ENCODE measurements at places on chromosomes 4 and X. TPM values are rescaled to one million over a fixed set of nuclear protein-coding genes. Genes with fewer than 3 reads are reported as not detected.
A peak's percentile ranks its signal among the peaks of the same experiment; 100 is the strongest.

DNA sequence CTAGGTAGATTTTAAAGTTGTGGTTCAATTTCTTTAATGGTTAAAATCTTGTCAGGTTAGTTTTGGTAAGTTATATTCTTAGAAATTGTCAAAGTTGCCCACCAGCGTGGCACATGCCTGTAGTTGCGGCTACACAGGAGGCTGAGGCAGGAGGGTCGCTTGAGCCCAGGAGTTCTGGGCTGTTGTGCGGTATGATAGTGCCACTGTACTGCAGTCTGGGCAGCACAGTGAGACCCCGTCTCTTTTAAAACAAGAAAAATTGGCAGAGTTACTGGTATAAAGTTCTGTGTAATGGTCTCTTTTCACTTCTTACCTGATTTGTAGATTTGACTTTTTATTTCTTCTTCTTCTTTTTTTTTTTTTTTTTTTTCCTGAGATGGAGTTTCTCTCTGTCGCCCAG lies 64.4 kb downstream of the FAM193A start:
- DNase-seq = no peak

DNA sequence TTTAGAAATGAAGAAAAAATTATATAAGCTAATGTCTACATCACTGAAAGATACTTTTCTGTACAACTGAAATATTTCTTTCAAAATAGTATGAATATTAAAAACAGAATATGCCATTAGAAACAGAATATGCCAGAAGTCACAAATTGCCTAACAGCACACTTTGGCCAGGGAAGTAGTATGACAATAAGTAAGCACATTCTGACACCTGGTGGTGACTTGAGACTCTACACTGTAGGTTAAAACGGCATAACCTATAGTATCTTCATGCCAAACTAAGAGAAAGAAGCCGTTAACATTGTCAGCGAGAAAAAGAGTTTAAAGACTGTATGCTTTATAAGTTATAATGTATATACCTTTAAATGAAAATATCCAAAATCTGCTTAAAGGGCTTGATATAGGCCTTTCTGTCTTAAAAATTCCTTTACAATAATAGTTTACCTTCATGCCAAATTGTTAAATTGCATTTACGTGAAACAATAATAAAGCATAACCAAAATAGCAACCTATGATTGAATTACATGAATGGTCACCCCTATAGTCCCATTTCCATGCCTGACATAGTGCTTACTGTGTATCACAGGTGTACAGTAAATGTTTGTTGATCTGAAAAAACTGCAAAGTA lies 32.8 kb downstream of the FAM13A start:
- peak; percentile 80 for DNase-seq

DNA sequence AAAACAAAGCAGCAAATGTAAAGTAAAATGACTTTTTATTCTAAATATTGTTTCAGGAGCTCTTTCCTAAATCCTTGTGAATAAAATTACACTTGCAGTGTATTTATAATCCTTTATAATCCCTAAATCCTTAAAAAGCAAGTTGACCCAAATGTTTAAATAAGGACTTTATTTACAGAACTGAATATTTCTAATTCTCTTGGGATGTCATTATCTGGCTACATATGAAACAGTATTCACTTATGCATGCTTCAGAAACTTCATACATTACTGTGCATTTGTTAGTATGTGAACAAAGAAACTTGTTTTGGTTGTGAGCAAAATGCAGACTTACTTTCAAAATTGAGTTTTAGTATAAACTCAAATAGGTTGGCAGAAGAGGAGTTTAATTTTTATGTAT lies 49.2 kb downstream of the PTTG2 start:
- DNase-seq = no peak

DNA sequence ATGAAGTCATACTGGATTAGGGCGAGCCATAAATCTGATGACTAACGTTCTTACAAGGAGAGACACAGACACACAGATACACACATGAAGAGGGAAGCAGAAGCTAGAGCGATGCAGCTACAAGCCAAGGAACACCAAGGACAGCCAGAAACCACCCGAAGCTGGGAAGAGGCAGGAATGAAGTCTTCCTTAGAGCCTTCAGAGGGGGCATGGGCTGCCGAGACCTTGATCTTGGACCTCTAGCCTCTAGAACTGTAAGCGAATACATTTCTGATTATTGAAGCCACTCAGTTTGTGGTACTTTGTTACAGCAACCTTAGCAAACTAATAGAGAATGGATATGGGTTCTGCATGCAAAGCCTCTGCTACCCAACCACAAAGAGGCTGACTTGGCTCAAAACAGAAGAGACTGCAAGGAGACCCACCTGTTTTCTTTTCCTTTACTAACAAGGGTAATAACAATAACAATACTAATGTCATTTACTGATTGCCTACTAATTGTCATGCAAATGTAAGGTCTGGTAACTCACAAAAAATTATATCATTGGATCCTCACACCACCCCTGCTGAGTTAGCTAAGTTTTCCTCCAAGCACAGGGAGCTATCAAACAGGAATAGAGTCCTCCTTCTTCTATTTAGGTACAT lies 10.1 kb upstream of the LDB2 start:
- no peak for DNase-seq

DNA sequence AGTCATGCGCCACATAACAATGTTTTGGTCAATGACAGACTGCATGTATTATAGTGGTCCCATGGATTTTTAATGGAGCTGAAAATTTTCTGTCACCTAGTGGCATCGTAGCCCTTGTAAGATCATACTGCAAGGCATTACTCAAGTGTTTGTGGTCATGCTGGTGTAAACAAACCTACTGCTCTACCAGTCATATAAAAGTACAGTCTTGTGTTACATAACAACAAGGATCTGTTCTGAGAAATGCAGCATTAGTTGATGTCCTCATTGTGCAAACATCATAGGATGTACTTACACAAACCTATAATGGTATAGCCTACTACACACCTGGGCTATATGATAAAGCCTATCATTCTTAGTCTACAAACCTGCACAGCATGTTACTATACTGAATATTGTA lies 34.6 kb downstream of the COX18 start:
- no peak for DNase-seq

- no peak for DNase-seq
Measured at GRCh38 chrX:20609916-20610415, 343.3 kb upstream of the RPS6KA3 start.

DNA sequence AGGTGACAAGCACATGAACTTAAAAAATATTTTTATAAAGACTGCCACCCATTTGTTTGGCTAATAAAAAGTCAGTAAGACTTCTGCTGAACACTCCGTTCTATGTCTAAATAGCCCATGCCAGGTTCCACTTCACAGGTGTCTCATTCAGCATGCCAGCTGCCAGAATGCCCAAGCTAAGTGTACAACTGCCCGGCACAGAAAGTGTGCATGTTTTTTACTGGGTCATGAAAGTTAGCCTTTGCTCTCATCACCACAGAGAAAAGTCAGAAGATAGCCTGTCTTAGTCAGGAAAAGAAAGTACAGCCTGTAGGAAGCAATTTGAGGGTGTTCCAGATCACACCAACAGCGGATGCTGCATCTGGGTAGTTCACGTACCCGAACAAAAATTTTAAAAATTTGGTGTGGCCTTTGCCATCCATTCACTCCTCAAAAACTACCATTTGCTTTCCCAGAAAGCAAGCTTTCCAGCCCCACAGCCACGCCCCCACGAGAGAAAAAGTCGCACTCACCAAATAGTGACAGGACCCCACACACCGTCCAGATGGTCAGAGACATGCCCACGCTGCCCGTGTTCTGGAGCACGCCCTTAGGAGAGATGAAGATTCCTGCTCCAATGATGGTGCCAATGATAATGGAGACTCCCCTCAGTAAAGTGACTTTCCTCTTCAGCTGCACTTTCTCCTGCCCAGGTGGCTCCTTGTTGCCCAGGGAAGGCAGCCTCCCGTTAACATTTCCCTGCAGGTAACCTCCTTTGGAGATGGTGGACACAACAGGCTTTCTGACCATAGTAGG lies 671 bp downstream of the SLC7A11 start:
- no peak for DNase-seq

DNA sequence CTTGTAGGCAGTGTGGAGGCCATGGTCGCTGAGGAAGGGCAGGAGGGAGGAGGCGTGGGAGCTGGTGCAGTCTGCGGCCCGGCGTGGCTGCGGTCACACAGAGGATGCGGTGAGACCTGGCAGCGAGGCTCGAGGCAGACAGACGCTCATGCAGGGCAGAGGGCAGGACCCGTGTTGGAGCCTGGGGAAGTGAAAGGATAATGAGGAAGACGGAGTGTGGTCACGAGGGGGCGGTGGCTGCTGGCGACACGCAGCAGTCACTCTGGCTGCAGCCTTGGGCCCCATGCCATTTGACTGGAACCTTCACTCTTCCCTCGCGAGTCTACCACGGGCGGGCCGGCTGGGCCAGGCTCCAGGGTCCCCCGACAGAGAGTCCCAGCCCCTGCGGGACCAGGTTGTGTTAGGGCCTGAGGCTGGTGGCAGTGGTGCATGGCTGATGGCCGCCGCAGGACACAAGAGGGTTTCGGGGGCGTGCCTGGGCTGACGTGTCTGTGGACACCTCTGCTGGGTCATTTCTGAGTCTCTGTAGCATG lies 68.8 kb upstream of the HGFAC start:
- peak; percentile 22 for DNase-seq

MFAP3L gene
- 0.23 TPM for polyA plus RNA-seq

DNA sequence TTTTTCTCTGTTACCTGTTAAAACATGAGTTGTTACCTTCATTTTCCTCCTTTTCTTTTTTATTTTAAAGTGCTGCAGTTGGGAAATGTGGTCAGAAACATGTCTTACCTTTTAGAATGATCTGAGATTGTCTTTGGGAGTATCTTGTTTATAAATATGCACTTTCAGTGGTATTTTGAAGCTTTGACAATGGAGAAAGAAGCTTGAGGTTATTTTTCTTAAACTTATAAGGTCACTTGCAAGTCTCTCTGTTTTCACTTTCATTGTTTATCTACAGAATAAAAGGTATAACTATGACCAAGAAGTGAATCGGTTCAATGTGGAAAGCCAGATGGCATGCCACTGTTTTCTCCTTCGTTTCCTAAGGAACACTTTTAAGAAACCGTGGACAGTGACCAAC lies 167.5 kb upstream of the SLC7A11 start:
- DNase-seq = no peak

MAOA gene
- not detected for polyA plus RNA-seq

PTTG2 gene
- polyA plus RNA-seq = 1.5 TPM

GRCh38 chrX:125288343-125288742 lies 31.3 kb upstream of the TEX13C start:
- DNase-seq = no peak

EGF gene
- polyA plus RNA-seq = not detected

MUC7 gene
- polyA plus RNA-seq = not detected

POLN gene
- polyA plus RNA-seq = 0.95 TPM

GRCh38 chr4:72505314-72505744 lies 63.7 kb downstream of the ADAMTS3 start:
- no peak for DNase-seq

GLOD5 gene
- polyA plus RNA-seq = not detected

DNA sequence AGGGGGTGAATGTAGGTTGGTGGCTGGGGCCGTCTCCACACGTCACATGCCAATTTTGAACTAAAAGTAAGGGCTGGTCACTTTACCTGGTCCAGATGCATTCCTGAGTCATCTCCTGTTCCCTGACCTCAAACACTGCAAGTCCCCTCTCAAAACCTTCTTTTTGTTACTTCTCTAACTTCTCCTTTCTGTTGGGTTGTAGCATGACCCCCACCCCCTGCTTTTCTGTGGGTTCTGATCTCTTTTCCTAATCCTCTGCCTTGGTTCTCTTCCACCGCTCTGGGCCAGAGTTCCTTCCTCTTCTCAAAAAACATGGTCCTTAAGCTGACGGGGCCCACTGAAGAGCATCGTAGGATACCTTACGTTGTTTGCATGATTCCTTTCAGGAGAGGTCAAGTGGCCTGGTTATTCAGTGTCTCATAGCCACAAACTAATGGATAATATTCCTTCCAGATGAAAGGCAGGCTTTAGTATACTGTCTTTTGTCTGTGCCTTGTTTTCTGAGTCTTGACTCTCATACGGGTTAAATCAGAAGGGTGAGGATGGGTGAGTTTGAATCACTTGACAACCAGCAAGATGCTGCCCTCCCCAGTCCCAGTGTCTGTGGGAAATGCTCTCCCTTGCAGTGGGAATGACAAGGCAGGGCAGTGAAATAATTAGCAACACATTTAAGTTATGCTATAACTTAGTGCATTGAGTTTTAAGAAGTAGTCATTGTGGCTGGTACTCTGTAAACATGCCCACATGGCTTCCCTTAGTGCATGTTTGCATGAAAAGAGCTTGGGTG lies 15.1 kb downstream of the SMS start:
- DNase-seq = no peak

DNA sequence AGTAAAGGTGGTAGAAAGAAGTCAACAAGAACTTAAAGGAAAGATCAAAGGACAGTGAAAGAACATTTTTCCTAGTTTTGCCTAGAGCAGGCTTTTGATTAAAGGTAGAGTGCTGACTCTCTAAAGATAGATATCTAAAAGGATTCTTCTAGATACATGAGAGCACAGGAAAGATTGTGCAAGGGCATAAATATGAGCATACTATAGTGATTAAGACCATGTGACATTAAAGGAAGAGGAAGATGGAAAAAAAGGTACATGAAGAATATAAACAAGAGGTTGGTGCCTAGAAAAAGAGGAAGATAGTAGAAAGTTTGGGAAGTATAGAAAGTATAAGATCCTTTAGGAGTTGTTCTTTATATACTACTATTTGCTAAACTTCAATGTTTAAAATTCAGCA lies 26.1 kb upstream of the TET2 start:
- DNase-seq = no peak

DNA sequence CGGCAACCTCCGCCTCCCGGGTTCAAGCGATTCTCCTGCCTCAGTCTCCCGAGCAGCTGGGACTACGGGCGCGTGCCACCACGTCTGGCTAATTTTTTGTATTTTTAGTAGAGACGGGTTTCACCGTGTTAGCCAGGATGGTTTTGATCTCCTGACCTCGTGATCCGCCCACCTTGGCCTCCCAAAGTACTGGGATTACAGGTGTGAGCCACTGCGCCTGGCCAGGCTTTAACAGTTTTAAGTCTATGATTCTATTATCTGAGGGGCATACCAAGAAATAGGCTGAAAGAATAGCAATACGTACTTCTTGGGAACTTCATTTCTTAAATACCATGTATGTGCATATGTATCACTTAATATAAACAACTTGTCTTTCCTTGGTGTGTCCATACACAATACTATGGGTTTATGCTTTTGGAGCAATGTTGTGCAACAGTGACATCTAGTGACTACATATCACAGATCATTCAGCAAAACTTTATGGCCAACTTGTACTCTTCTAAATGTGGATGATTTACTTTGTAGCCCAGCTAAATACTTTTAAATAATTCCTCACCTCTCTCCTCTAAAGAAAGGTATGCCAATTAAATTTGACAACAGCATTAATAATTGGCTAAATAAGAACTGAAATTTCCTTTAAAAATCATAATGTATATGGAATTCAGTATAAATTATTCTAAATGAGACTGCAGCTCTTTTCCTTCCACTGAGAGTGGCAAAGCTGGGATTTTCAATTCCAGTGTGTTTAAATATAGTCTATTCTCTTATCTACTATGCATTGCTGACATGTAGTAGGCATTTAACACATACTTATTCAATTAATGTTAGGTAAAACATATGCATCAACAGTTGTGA lies 10.4 kb downstream of the SLC9B1 start:
- peak; percentile 56 for DNase-seq
